Stimulated activated CD8-positive, alpha-beta memory T cell treated with anti-CD3 and anti-CD28 coated beads, Interleukin-2, amount 100 ng/mL, for 1 hour (primary cell): ENCODE measurements at places on chromosomes 2 and 18.

- DNase-seq, result no peak
Observed at GRCh38 chr2:25539136-25539535, 134.2 kb downstream of the DTNB start.

DNA sequence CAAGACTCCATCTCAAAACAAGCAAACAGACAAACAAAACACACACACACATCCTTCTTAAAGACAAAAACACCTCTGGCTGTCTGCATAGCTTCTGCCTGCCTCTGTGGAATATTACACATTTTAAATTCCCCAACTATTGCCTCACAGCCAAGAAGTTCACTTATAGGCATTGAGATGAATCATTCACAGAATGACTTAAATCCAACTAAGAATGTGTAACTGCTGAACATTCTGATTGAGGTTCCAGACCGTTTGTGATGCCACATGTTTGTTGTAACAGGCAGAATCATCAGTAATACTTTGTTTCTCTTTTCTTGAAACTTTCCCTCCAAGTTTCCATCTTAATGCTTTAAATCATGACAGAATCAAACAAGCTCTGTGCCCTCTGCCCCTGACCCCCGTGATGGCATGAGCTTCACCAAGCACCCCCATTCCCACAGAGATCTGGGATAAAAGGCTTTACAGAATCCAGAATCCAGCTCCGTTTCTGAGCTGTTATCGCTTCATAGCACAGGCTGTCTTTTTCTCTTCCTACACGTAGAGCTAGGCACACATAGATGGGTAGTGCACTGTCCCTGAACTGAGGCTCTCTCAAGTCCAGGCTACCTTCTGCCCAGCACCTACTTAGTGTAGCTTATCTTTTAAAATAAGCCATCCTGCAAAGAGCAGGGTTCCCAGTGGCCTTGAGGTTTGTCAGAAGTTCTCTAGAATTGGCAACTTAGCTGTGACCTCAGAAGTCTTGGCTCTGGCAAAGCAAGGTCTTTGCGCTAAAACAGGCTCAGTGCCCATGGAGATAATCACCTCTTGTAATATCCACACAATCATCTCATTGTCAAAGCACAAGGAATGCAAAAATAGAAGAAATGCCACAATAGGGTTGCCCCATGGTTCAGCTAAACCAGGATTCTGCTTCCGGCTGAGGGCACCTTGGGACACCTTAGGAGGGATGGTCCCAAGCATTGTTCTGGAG lies 32.9 kb downstream of the EPAS1 start:
- no peak for DNase-seq

DNA sequence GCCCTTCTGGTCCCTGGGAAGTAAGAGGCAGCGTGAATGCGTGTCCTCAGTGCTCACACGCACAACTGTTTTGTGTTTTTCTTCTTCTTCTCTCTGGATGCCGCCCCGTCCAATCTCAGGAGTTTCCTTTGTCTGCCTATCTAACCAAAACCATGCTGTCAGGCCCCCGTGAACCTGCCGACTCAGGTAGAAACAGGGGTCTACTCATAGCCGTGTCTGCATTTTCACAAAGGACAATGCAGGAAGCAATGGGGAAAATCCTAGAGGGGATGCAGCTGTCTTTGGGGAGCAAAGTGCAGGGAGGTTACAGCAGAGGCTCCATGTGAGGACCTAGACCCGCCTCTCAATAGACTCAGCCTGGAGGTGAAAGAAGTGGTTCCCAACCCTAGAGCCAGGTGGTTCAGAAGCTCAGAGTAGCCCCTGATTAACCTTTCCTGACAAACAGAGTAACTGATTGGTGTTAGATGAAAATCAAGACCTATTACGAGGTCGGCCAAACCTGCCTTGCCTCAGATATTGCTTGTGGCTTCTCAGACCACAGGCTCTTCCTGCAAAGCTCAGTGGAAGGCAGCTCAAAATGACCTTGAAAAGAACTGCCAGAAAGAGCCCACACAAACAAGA lies 49.3 kb downstream of the CD226 start:
- no peak for DNase-seq

GRCh38 chr2:55029098-55029497 lies 21.2 kb downstream of the RTN4 start:
- DNase-seq, result no peak

GRCh38 chr18:32317651-32318050 lies 127.8 kb downstream of the MEP1B start:
- DNase-seq, result no peak

DNA sequence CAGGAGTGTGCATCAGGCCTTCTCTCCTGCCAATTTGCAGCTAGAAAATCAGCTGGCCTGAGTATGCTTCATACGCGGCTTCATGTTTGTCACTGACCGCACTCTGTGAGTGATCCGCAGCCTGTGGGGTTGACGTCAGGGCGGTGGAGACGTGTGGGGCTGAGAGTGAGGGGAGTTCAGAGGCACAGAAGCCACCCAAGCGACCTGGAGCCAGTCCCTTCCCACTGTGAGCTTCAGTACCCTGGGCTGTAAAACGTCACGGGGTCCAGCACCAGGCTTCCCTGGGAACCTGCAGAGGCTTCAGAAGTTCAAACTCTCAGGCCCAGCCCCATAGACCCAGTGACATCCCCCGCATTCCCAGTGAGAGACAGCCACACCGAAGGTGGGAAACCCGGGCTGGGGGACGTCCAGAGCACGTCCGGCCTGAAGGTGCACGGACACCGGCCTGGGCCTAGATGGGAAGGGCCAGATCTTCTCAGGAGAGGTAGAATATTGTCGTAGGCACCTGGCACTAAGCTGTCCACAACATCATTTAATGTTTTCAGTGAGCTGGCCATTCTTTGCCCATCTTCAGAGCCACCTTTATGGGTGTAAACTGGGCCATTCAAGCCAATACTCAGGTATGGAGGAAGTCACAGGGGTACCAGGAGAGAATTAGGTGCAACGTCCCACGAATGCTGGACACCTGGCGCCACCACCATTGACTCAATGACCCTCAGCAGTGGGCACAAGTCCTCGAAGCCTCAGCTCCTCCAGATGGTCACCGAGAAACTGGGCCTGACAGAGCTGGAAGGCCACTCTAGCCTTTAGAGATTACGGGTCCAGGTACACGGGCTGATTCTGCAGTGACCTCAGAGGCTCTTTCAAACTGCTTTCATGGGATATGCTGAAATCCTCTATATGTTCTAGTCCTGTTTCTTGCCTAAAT lies 235.6 kb upstream of the MYT1L start:
- DNase-seq, result no peak

DNA sequence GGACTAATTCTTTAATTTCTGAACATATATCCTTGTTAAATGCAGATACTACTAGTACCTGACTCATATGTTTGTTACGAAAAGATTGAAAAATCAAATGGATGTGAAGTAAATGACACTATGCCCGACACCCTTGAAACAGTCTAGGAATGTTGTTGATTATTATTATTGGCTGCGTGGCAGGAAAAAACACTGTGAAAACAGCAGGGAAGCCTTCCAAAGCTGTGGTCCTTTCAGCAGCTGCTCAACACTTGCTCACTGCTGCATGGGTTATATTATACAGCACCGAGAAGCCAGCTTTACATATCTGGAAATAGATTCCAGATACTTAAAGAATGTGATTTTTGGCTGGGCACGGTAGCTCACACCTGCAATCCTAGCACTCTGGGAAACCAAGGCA lies 26.5 kb downstream of the CRYGD start:
- DNase-seq, result no peak

DNA sequence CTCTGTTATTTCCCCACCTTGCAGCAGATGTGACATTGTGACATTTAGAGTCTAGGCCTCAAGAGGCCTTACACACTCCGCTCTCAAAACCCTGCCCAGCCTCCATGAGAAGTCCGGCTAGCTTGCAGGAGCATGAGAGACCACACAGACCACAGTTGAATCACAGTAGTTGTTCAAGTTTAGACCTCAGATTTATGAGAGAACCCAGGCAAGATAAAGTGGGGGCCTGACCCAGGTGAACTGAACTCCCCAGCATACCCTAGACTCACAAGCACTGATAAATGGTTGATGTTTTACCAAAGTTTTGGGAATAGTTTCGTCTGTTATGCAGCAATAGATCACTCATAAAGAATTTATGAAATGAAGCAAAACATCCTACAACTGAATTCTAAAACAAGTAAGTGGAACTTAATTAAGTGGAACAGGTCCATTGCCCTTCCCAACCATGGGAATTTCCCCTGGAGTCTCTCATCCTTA lies 4.7 kb upstream of the STAT1 start:
- no peak for DNase-seq

DNA sequence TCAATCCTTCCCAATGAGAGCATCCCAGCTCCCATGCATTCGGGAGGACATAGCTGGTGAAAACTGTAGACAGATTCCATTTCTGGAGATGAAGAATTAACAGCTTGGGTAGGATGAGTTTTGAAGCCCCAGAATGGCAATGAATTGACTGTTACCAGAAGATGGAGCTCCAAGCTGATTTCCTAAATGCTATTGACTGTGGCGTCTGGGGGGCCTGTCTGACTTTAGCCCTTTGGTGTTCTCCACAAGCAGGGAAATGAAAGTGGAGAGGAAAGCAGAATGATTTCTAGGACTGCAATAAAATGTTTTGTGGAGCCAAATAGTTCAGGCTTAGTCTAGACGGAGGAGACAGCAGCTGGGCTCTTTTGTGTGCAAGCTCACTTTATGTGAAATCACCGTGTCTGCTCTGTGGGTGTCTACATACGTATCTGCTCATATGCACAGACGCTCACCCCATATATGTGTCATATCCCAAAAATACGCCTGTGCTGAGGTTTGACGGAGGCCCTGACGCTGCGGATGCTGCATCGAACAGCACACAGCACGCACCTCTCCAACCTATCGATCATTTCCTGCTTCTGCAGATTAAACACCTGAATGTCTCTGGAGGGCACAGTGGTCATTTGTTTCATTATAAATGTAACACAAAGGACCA lies 166.4 kb upstream of the PXDN start:
- DNase-seq, result no peak

DNA sequence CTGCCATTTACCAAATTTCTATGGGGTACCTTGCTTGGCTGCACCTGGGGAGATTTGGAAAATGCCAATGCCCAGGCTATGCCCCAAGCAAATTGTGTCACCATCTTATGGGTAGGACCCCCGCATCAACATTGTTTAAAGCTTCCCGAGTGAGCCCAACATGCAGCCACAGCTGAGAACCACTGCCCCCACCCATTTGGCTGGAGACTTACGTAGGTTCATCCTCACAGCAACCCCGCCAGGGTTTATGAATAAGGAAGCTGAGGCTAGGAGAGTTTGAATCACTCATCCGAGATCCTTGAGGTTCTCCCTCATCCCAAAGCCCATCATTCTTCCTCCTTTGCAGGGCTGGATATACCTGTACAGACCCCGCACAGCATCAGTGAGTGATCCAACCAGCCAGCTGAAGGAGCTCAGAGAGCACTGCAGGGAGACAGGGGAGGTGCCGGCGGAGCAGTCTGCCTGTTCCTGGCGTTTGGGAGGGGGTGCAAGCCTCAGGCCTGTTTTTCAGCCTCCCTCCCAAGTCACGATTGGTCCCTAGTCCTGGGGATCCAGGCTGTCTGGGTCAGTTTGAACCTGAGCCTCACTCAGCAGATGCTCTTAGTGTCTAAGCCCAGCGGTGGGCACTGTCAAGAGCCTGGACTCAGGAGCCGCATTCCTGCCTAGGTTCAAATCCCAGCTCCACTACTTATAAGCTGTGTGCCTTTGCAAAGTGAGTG lies 164.9 kb downstream of the SMAD7 start:
- DNase-seq, result no peak
